8988T (cell line): ENCODE measurements at places on chromosomes 3 and 15.

GRCh38 chr3:133453383-133453782 lies 53.5 kb downstream of the BFSP2 start:
- DNase-seq = no peak

DNA sequence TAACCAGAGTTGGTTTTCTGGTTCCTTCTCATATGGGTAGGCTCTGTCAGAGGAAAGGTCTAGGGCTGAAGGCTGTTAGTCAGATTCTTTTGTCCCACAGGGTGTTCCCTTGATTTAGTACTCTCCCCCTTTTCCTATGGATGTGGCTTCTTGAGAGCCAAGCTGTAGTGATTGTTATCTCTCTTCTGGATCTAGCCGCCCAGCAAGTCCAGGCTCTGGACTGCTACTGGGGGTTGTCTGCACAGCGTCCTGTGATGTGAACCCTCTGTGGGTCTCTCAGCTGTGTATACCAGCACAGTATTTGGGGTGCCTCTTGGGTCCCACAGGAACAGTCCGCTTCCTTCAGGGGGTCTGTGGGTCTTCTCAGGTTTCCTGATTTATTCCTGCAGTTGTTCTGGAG lies 70.8 kb downstream of the PPP2R3A start:
- no peak for DNase-seq

DNA sequence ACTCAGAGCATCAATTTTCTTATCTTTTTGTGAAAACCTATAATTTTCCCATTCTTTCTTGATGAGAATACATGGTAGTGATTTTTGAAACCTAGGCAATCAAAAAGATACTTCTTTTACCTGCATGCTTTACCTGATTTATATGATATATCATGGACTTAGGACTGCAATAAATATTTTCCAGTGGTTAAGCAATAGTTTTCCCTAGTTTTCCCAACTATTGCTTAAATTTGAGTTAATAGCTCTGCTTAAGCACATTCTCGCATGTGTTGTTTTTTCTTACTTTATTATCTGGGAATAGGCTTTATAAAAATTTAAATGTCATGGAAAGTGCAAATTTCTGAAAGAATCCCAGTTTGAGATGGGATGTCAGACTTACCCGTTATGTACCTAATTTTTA lies 465.1 kb upstream of the BCHE start:
- DNase-seq = no peak

DNA sequence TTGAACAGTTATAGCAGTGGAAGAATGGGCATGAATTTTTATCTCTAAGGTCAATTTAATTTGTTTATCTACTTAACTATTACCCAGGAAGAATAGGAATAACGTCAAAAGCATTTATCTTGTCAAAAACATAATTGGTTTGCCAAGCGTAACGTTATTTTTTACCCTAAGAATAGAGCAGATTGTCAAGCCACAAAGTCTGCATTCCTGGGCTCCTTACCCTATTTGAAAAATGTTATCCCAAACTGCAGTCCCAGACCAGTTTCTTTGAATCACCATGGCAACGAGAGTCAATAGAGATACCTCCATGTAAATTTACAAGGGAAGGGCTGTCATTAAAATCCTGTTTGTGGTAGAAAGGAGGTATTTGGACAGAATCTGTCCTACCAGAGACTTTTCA lies 61.1 kb downstream of the CPNE4 start:
- no peak for DNase-seq

DNA sequence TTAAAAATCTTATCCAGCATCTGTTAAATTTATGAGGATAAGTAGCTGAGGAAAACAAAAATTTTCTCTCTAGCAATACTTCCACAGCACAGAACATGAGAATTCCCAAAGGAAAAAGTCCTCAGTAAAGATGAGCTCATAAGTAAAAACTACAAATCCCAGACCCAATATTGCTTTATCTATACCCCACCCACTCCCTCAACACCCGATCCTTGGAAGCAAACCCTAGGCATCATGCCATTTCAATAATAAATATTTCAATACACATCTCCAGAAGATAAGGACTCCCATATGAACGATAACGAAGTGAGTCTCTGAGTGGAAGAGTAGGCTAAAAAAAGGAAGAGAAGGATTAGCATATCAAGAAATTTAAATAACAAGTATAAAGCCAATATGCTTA lies 8.3 kb upstream of the PRR20G start:
- DNase-seq = no peak

DNA sequence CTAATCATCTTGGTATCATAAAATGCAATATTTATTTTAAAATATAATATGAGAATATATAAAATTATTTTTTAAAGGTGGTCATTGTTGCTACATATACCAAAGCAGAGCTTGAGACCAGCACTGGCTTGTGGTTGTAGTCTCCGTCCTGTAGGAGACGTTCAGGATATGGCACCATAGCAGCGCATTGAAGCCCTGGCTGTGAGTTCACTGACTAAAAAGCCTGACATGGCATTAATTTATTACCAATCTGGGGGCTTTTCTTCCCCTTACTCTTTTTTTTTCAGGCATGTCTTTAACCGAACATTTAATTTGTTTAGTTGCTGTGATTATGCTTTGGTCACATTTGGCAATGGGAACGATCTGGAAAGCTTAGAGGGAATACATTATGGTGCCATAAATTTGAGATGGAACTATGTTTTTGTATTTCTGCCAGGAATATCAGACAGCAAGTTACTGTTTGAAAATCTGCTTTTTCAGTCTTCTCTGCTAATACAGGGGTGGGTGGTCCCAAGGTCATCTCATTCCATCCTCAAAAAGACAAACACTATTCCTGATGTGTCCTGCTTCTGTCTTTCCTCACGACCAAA lies 108.5 kb downstream of the ZIC4 start:
- no peak for DNase-seq

- DNase-seq = no peak
Observed at GRCh38 chr15:56207711-56208110, 36.0 kb downstream of the RFX7 start.

- peak; percentile 60 for DNase-seq
Observed at GRCh38 chr15:100349696-100350433, 8.1 kb upstream of the ADAMTS17 start.

DNA sequence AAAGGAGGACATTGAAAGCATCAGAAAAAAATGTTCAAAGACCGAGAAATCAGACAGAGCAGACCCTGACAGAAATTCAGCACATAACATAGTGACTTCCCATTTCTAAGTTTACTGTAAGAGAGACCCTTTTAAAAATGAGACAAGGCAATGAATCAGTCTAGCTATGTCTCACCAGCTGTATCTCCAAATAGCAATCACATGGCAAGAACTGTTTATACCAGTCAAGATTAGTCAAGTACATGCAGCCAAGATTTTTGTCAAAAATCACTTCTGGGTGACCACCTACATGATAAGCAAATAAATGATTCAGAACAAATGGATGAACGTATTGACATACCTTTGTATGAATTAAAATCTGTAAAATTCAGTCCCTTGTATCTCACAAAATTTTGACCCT lies 138.0 kb downstream of the DTWD1 start:
- DNase-seq = no peak

GRCh38 chr3:12829886-12830784 lies 11.2 kb downstream of the RPL32 start:
- DNase-seq = no peak

- no peak for DNase-seq
Observed at GRCh38 chr15:63114465-63114864, 7.2 kb upstream of the LACTB start.

GRCh38 chr3:193168931-193169330 lies 72.1 kb upstream of the PLAAT1 start:
- DNase-seq = no peak

DNA sequence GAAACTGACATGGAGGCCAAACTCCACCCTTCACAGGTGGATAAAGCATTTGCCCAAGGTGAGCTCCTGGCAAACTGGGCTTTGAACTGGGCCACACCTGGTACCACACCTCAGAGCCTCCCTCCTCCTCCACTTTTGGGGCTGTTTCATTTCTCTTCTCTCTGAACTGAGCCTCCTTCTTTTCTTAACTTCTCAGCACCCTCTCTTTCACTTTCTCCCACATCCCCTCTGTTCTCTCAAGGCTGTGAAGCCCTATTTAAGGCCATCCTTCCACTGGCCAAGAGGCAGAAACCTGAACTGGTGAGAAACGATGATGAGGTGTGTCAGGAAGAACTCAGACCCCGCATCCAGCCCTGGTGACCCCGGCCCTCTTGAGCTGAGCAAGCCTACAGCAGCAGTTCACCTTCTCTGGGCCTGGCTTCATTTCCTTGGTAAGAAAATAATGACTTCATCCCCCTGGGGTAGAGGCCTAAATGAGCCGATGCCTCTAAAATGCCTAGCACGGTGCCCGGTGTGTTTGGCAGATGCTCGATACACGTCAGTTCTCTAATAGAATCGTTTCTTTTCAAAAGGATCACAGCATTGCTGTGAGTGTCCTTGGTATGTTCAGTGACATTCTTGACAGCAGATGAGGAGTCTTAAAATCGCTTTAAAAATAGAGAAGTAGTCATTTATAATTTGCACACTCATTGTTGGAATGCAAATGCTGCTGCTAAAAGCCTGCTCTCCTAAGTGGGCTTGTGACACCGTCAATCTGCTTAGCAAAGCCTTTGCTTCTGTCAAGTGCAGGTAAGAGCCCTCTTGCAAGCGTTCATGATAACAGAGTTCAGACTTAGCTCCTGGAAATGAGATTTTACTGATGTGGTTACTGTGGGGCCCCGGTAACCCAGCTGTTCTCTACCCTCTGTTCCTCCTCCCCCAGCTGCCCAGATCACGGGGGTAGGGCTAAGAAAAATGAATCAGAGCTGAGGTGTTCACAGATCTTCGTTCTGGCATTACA lies 97.7 kb upstream of the ATP2B2 start:
- no peak for DNase-seq

- no peak for DNase-seq
Observed at GRCh38 chr3:189944285-189945145, 176.2 kb downstream of the P3H2 start.

- DNase-seq = peak; percentile 20
Observed at GRCh38 chr15:58066042-58066867, 744 bp upstream of the ALDH1A2 start.

GRCh38 chr3:19934098-19934566 lies at the start of gene EFHB:
EFHB (minus strand) TSS chr3:19934217; CDS start chr3:19934018, 199 bp downstream.
- no peak for DNase-seq

- DNase-seq = no peak
Observed at GRCh38 chr3:151476344-151477018, 15.6 kb upstream of the IGSF10 start.

GRCh38 chr15:38021259-38021658 lies 86.8 kb downstream of the TMCO5A start:
- no peak for DNase-seq

- DNase-seq = no peak
Observed at GRCh38 chr3:94414418-94414817, 351.6 kb downstream of the NSUN3 start.

GRCh38 chr3:7760718-7761117 lies 740.9 kb upstream of the LMCD1 start:
- no peak for DNase-seq

DNA sequence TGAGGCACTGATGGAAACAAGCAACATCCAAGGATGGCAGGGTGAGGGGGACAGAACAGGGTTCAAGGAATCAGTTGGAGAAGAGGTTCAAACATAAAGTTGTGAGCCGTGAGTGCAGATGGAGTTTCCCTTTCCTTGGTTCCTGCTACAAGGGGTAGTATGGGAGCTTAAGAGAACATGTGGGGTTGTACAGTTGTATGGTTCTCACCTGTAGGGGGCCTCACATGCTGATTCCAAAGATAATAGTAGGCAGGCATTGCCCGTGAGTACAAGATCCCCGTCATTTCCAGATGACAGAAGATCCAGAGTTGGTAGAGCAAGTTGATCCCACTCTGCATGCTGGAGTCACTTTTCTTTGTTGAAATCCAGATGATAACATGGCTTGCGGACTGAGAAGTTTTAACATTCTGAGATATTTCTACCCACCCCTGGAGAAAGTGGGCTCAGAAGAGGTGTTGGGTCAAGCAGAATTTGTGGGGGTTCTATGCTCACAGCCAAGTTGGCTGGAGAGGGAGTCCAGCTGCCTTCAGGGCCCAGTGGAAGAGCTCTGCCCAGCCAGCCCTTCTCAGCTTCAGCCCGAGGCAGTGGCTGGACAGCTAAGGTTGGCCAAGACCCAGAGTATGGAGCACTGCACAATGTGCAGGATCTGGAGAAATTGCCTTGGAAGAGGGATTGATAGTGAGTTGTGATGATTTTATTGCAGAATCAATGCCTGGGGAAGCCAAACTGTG lies 141.8 kb downstream of the THSD4 start:
- DNase-seq = no peak

DNA sequence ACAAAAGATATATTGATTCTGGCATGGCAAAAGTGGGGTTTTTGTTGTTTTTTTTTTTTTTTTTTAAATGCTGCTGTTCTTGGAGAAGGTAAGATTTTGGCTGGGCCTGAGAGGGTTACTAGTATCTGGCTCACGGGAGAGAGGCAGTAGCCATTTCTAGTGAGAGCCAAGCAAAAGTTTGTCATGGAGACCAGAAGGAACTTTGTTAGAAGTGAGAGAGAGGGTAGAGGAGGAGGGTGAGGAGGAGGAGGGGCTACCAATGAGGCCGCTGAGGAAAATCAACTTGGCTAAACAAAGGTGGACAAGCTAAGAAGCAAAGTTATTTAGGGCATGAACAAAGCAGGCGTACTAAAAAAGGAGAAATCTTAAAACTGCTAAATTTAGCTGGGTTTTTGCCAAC lies 48.9 kb upstream of the STRIT1 start:
- DNase-seq = no peak

GRCh38 chr15:39781147-39781966 lies 1.3 kb downstream of the FSIP1 start:
- DNase-seq = no peak

GRCh38 chr15:67731112-67731721 lies 94.1 kb upstream of the SKOR1 start:
- no peak for DNase-seq

DNA sequence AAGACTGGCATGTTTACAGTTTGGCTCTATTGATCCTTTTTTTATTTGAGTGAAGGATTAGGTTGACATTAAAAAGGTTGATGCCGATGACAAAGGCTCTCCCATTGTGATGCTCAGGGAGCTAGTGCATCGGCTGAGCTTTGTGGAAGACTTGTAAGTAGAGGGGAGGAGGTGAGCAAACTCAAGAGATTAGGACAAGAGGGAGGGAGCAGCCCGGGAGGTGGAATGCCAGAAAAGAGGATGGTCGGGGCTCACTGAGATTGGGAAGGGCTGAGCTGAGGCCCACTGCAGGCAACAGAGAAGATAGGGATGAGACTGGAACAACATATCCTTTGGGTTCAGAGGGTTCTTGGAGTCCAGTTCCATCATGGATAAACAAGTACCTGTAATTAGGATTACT lies 26.5 kb upstream of the PSMD6 start:
- DNase-seq = no peak

- no peak for DNase-seq
Observed at GRCh38 chr3:32347343-32348125, 44.1 kb upstream of the CMTM7 start.

GRCh38 chr3:38114052-38114874 lies 22.7 kb downstream of the ACAA1 start:
- no peak for DNase-seq

GRCh38 chr3:176328198-176328597 lies 869.1 kb downstream of the TBL1XR1 start:
- DNase-seq = no peak

DNA sequence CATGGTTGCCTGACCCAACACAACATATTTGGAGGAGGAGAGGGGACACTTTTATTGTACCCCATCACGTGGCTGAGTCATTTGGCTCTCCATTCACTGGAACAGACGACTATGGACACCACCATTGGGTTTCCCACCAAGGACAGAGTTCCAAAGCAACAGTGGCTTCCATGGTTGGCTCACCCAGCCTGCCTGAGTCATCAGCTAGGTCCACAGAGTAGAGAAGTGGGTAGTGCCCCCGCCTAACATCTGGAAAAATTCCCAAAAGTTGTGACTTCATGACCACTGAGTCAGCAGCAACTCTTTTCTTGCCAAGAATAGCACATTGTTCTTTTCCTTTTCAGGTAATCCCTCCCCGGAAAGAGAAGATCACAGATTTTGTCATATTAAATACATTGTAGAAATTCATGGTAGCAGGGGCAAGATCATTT lies 3.0 kb upstream of the PPP1R2 start:
- DNase-seq = no peak
